Neural progenitor cell (in vitro differentiated cells): ENCODE measurements at places on chromosomes 5 and 9.

DNA sequence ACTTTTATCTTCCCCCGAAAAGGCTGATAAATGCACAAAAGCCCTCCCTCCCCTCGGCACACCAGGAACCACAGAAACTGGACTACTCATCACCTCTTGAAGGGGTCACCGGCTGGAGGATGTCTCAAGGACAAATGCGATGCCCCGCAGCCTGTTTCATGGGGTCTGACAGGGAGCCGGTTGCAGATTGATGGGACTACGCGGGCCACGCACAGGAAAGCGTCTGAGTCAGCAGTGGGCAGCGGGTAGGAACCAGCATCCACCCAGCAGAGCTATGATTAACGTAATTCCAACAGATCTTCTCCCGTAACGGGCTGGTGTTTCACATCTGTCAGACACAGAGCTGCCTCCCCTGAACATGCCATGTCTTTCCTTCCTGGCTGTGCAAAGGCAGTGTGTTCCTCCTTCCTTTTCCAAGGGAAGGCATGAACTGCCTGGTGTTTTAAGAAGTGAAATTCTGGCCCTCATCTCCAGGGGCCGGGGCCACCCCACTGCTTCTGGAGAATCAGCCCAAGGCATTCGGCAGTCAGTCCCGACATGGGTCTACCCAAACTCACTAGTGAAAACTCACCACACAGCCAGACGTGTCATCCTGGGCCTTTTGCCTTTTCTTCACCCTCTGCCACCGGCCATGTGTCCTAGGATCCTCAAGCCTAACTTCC, 144.4 kb upstream of the PHYKPL start:
- no peak for DNase-seq

DNA sequence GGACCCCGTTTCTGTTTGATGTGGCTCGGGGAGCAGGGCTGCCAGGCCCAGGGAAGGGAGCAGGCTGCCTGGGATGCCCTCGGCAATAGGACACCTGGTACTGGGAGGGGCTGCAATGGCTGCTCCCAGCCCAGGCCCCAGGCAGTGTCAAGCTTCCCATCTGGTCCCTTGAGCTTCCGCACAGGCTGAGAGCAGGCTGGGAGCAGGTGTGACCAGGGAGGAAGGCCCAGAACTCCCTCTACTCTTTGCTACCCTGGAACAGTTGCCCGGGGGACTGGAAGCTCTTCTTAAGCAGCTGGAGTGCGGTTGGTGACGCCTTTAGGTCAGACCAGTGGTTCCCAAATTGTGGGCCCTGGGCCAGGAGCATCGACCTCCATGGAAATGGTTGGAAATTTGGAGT, 186.9 kb downstream of the GADD45G start:
- no peak for DNase-seq

- DNase-seq: no peak
Observed at GRCh38 chr9:20940447-20941173, 90.8 kb downstream of the HACD4 start.

GRCh38 chr5:109566361-109566760, 123.4 kb upstream of the MAN2A1 start:
- no peak for DNase-seq

DNA sequence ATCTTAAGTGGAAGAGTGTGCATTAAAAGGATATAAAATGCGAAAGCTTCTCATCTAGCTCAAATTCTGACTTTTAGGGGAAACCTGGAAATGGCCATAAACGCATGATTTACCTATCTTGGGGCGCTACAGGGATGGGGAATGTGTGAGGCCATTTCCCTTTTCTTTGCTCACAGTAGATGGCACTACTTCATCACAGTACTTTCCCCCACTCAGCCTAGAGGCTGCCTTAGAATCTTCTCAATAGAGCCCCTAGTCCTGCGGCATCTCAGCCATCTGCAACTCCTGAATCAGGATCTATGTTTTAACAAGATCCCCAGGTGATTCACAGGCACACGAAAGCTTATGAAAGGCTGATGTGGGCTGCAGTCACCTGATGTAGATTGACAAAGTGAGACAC, 110.8 kb downstream of the LHFPL2 start:
- DNase-seq: peak; percentile 64

- DNase-seq: no peak
Observed at GRCh38 chr9:110755179-110755578, 86.6 kb downstream of the MUSK start.

- no peak for DNase-seq
Observed at GRCh38 chr9:13118313-13118712, 161.2 kb downstream of the MPDZ start.

GRCh38 chr9:133584559-133585476, 24.4 kb downstream of the FAM163B start:
- DNase-seq: peak; percentile 54
